ENCODE measurements at places on chromosomes 2 and 18.

GRCh38 chr2:113053666-113054065, 999 bp upstream of the IL36B start:
- DNase-seq = no peak

DNA sequence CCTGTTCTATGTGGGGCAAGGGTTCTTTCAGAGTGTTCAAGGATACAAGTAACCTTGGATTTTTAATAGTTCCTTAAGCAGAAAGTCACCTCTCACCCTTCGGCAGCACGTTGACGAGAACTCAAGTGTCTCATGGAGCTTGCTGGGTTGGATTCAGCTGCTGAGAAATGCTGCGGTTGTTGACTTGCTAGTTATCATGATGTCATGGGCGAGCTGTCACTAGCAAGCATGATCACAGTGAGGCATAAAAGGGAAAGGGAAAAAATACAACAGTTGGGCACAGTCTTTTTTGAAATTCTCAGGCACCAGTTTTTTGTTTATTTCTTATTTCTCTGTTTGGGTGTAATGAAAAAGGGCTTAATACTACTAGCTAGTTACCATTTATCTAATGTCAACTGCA, 53.2 kb downstream of the ADCYAP1 start:
- no peak for DNase-seq

DNA sequence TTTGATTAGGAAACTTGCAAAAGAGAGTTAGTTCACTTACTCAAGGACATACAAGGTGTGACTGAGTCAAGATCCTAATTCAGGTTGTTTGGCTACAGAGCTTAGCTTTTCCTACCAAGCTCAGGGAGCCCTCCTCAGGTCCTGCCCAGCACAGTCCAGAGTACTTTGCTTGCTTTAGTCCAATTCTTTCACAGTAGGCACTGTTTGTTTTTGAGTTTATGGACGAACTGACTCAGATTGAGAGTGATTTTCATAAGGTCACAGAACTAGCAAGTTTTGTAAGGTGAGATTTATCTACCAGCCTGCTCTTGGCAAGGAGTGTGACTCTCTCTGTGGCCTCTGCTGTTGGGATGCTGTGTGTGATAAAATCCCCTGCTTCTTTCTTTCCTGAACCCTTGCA, 310.5 kb downstream of the PTPRM start:
- DNase-seq = no peak

DNA sequence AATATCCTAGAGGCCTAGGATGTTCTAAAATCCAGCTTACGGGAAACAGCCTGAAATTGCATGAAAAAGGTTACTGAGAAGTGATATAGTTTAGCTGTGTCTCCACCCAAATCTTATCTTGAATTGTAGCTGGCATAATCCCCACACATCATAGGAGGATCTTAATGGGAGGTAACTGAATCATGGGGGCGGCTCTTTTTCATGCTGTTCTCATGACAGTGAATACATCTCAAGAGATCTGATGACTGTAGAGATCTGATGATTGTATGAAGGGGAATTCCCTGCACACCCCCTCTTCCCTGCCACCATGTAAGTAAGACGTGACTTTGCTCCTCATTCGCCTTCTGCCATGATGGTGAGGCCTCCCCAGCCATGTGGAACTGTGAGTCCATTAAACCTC, 385.6 kb upstream of the ID2 start:
- no peak for DNase-seq

GRCh38 chr2:61962095-61962984, 56.9 kb downstream of the COMMD1 start:
- DNase-seq = no peak

GRCh38 chr18:22552254-22552653, 134.5 kb upstream of the CTAGE1 start:
- no peak for DNase-seq

DNA sequence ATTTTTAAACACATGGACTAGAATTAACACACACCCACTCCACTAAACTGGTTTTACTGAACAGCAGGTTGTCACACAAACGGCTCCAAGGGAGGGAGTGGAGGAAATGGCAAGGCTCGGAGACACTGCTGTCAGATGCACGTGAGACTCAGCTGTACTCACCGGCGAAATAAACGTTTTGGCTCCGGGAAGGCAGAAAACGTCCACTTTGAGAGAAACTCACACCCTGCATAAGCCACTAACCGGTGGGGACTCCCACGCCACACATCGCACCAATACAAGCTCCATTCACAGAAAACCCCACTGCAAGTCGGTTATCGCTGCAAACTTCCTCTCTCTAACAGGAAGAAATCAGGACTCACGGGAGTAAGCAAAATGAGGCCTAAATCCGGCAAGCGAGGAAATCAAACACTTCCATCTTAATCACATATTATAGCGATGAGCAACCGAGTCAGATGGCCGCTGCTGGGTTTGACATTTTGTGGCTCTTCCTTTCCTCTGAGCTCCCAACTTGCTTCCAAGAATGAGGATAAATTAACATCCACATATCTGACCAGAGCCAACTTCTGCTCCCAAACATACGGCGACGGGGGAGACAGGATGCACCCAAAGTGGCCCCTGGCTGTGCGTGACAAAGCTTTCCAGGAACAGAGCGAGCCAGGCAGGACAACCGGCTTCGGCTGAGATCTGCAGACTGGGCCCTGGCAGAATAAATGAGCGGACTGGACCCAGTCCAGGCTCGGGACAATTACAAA, 63.5 kb downstream of the HDAC4 start:
- DNase-seq = no peak

GRCh38 chr2:237601453-237602116, 11.1 kb upstream of the RAB17 start:
- DNase-seq = no peak

DNA sequence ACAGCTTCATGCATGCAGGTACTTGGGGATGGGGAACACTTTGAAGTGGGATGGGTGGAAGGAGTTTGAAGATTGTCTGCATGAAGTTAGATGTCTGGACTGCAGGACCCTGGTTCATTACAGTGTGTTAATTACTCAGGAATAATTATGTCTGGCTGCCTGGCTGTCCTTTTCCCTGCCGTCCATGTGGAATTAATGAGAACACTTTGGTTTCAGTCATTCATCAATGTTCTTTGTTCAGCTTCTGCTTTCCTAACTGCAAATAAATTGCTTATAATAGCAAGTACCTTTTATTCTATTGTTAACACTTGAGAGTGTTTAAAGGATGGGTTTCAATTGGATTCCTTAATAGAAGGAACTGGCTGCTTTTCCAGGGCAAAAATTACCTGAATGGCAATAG, 35.8 kb downstream of the MTCL1 start:
- DNase-seq = no peak

Data from neural crest cell (in vitro differentiated cells).